ENCODE measurements at places on chromosomes 5 and 9.

DNA sequence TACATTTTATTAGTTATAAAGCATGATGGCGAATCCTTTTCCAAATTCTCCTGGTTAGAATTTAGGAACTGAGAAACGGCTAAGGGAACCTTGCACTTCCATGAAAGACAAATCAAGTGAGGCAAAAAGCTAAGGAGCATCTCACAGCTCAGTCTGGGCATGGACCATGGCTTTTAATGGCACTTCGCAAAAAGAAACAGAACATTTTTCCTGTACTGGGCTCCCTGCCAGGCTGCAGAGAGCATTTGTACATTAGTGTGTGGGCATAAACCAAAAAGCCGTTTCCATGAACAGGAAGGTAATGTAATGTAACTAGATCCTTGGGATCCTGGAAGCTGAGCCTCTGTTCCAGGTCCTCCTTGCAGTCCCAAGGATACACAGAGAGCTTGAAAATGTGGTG, 354.2 kb downstream of the MRPS30 start:
- no peak for DNase-seq

GRCh38 chr9:111027798-111028197, 10.5 kb downstream of the LPAR1 start:
- no peak for DNase-seq

DNA sequence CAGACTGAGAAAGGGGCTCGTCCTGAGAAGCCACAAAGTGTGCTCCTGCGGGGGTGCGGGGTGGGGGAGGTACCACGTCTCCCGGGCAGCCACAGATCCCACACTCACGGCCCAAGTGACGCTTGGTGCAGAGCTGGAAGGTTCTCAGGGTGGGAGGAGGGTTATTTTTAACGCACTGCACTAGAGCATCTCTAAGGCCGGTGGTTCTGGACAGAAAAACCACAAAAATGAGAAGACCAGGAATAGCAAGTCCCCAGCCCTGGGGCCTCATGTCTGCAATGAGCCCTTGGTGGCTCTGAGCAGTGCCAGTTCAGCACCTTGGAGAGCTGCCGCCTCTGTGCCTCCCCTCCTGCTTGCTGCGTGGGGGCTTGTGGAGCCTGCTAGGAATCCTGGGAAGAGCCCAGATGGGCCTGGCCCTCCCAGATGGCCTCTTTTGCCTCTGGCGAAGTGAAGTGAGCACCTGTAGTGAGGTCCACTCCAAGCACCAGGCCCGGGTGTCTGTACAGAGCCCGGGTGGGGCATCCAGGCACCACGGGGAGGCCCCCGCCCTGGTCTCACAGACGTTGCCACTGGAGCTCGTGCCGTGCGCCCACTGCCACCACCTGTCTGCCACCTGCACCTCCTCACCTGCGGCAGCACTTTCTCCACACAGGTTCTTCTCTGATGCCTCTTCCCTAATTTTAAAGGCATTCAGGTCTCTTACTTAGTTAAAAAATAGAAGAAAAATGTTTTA, 48.9 kb upstream of the CACNA1B start:
- no peak for DNase-seq

GRCh38 chr9:109310486-109310901, 10.4 kb downstream of the EPB41L4B start:
- DNase-seq: no peak

GRCh38 chr5:165349735-165350134, 1844.3 kb downstream of the MAT2B start:
- DNase-seq: no peak

- DNase-seq: no peak
Measured at GRCh38 chr5:13251623-13252376, 692.7 kb downstream of the DNAH5 start.

GRCh38 chr9:117809751-117810150, 105.5 kb downstream of the TLR4 start:
- DNase-seq: no peak

- DNase-seq: no peak
Measured at GRCh38 chr5:140391732-140392131, 9.9 kb upstream of the ANKHD1 start.

DNA sequence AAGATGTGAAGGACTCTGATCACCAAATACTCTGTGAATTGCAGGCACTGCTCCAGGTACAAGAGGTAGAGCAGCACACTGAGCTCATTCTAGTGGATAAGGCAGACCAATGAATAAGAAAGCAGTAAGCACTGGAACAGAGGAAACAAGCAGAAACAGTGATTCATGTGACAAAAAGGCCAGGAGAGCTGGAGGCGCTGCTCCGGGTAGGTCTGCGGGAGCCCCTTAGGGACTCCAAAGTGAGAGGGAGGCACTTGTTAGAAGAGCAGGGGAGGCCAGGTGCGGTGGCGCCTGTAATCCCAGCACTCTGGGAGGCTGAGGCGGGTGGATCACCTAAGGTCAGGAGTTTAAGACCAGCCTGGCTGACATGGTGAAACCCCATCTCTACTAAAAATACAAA, 231.6 kb upstream of the NFIL3 start:
- no peak for DNase-seq

GRCh38 chr9:70873506-70873905, 247.9 kb downstream of the TRPM3 start:
- DNase-seq: no peak

DNA sequence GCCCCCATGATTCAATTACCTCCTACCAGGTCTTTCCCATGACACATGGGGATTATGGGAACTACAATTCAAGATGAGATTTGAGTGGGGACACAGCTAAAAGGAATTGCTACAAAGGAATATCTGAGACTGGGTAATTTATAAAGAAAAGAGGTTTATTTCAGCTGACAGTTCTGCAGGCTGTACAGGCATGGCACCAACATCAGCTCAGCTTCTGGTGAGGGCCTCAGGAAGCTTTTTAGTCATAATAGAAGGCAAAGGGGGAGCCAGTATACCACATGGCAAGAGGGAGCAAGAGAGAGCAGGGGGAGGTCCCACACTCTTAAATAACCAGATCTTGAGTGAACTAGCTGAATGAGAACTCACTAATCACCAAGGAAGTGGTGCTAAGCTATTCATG, 11.2 kb upstream of the ALDOB start:
- DNase-seq: no peak

DNA sequence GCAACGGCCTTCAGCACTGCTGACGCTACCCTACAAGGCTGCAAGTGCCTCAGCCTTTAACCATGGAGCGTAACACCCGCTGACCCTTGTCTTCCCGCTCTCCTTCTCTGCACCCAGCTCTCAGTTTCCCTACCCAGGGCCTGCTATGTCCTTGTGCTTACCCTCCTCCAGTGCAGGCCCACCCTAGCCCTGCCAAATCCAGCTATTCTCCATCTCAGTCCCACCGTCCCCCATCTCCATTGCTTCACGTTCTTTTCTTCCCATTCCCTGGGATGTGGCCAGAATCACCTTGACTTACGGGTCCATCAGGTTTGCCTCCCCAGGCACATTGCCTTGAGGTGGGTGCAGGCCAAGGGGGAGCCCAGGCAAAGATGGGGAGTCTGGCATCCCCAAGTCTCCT, 91.2 kb downstream of the PAX5 start:
- DNase-seq: no peak

DNA sequence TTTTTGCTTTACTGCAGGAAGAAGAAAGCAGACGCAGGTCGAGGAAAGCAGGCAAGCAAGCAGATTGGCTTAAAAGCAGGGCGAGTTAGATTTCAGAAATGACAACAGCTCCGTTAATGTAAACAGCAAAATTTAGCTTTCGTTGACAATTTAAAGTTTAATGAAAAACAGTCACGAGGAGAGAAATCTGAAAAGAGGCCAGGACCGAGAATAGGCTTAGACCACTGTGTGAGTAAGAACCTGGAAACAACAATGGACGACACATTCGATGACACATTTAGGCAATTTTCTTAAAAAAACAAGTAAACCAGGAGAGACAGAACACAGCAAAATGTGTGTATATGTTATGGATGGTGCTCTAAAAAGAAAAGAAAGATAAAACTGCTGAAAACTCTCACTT, 155.3 kb downstream of the ISOC1 start:
- DNase-seq: no peak

GRCh38 chr9:115167175-115167574, 49.2 kb upstream of the TNC start:
- no peak for DNase-seq

GRCh38 chr5:132220491-132220890, 7.2 kb downstream of the P4HA2 start:
- DNase-seq: no peak

- no peak for DNase-seq
Measured at GRCh38 chr9:76298521-76299144, 95.6 kb downstream of the RFK start.

DNA sequence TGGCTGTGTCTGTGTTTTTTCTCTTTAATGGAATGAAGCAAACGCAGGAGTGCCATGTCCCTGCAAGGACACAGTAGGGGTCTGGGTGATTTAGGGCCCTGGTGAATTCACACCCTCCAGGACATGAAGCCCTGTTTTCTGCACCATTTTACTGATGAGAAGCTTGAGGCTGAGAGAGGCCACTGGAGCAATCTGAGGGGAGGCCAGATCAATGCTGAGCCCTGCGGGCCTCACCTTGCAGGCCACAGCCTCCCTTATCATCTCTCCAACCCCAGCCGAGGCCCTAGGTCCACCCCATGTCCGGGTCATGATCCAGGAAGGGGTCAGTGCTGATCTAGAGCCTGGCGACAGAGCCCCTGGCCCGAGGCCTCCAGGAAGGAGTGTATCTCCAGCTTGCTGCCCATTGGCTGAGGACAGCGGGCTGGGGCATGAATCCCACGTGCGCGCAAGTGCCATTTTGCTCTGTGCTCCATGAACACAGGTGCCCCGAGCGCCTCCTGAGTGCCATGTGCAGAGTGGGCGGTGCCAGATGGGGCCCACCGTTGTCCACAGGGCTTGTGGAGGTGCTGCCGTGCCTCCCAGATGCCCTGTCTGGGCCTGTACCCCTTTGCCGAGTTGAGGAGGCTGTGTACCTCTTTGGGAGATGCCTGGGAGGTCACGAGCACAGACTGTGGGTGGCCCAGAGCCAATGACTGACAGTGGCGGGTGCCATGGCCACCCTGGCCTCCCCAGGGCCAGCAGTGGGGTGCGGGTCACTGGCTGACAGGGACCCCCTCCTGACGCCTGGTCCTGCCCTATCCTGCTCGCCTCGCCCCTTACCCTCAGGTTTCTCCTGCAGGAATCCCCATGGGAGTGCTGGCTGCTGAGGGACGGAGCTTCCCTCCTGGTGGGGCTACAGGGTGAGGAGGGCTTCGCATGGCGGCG, 32.3 kb upstream of the LPCAT1 start:
- no peak for DNase-seq

DNA sequence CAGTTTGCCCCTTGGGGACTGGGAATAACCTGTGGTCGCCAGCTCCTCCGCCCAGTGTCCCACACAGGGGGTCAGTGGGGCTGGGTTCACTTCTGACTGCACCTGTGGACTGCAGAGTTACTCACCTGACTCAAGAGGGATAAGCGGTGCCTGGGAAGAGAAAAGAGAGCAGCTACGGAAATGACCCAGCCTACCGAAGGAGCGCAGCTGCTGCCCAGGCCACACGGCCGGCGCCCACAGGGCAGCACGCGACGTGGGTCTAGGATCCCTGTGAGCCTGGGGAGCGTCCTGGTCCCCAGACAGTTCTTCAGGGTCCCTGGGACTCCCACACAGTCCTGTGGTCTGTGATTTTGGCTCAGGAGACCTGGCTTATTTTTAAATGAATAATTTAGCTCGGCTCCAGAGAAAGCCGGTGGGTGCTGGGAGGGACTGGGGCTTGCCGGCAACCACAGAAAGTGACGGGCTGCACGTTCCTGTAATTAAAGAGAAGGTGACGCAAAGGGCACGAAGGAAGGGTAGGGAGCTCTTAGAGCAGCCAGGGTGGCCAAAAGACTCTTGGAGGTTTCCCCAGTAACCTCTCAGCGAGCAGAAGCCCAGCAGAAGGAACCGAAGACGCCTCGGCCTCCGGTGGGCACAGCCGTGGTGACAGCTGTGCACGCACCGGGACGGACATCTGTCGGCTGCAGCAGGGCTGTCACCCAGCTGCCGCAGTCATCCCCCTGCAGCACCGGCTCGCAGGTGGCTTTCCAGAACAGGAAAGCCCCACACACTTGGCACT, 97.5 kb upstream of the FCN2 start:
- DNase-seq: no peak

GRCh38 chr5:150293091-150293941, 3.7 kb upstream of the CAMK2A start:
- DNase-seq: no peak

DNA sequence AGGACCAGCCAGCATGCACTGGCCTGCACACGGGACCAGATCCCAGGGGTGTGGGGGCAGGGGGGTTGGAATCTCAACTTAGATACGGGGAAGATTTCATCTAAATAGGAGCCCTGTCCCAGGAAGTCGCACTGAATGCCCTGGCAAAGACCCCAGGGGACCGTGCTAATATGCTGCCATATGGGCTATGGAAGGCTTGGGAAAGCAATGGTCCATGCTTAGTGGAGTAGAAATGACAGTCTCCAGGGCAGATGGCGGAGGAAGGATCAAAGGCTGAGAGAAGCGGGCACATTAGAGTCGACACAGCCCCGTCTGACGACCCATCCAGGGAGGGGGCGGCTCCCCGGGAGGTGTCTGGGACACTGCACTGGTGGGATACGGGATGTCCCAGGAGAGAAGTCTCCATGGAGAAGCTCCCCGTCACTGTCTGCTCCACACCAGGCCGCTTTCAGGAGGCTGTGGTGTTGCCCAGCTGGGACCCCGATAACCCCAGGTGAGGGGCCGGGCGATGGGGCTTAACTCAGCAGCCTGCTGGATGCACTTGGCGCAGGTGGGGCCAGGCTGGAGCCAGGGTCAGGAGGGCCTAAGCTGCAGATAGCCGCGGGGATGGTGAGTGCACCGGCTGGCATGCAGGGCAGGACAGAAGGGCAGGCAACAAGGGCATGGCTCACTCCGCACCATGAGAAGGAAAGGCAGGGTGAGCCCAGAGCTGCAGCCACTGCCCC, 377.7 kb upstream of the IRX1 start:
- no peak for DNase-seq

All from midbrain (tissue), 1 donor.